ENCODE measurements at places on chromosomes 11 and 22.

GRCh38 chr11:85874265-85874664 is 19.1 kb downstream of the CCDC83 start:
- DNase-seq, result peak; percentile 33

DNA sequence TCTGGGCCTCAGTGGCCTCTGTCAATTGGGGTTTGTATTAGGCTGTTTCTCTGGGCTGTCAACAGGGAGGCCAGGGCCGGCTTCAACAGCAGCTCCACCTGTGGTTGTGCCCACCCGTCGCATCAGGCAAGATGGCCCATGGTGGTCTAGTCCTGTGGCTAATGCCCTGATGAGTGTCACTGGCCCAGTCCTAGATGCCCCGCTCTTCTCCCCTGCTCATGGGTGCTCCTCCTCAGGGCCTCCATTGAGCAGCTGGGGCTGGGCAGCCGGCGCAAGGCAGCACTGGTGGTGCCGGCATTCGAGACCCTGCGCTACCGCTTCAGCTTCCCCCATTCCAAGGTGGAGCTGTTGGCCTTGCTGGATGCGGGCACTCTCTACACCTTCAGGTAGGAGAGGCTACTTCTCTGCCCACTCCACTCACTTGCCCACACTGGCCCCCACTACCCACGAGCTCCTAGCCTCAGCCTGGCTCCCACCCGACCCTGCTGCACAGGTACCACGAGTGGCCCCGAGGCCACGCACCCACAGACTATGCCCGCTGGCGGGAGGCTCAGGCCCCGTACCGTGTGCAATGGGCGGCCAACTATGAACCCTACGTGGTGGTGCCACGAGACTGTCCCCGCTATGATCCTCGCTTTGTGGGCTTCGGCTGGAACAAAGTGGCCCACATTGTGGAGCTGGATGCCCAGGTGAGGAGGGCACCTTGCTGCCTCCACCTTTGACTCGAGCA is 5.4 kb downstream of the LARGE2 start:
- no peak for DNase-seq

- no peak for DNase-seq
Measured at GRCh38 chr11:94332814-94333213, 28.4 kb downstream of the IZUMO1R start.

DNA sequence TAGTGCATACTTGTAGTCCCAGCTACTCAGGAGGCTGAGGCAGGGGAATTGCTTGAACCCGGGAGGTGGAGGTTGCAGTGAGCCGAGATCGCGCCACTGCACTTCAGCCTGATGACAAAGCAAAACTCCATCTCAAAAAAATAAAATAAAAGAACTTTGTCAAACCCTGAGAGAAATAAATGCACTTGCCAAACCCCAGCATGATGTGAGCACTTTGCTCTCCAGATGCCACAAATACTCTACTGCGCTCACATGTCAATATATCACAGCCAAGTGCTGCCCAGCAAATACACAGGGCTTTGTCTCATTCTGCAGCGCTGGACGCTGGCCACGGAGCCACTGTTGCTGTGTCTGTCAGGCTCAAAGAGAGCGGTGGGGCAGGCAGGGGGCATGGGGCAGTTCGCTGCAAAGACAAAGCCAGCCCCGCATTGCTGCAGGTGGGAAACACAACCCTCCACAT is 45.1 kb downstream of the AHNAK start:
- peak; percentile 26 for DNase-seq

- no peak for DNase-seq
Measured at GRCh38 chr22:20211997-20212753, 55.9 kb downstream of the RTN4R start.

DNA sequence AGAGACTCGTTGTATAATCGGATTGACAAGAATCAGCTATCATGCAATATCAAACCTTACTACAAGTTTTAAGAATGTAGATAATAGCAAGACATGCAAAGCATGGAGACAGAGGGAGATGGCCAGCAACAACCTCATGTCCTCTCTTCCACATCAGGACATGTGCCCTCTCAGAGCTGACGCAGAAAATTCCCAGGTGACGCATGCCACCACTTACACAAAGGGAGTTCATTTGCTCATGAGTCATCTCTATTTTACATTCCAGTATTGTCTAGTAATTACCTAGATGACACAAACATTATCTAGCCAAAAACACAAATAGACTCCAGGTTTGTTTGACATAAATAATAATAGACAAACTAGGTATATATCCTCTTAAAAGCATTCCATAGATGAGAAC is 38.1 kb upstream of the OPCML start:
- no peak for DNase-seq

GRCh38 chr11:77287615-77288273 is 13.7 kb downstream of the GDPD4 start:
- peak; percentile 91 for DNase-seq

GRCh38 chr11:63931876-63932275 is 6.9 kb upstream of the NAA40 start:
- no peak for DNase-seq

DNA sequence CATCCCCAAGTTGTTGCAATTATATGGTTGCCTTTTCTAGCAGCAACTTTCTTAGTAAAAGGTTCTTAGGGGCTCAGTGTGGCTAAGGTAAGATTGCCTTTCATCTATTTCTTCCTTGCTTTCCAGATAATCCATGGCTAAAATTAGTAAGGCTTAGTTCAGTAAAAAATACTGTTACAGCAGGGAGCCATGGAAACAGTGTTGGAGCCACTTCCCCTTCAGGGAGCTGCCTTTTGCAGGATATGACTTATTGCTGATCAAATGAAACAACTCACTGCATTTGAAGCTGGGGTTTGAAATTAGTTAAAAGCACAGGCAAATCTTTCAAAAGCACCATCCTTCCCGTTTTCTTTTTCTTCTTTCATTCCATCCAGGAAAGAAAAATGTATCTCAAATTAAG is 184.3 kb downstream of the C11orf87 start:
- no peak for DNase-seq

- no peak for DNase-seq
Measured at GRCh38 chr11:74566146-74566960, 26.0 kb upstream of the POLD3 start.

- no peak for DNase-seq
Measured at GRCh38 chr11:16846305-16846704, 107.9 kb downstream of the C11orf58 start.
